Stimulated activated CD8-positive, alpha-beta memory T cell treated with anti-CD3 and anti-CD28 coated beads, Interleukin-12 subunit alpha, Interleukin-12 subunit beta, amount 100 ng/mL, for 4 hours (primary cell): ENCODE measurements at places on chromosomes 2 and 18.

- no peak for DNase-seq
Measured at GRCh38 chr2:229851870-229852269, 69.9 kb downstream of the TRIP12 start.

GRCh38 chr2:238925816-238926521 is 78.1 kb downstream of the TWIST2 start:
- DNase-seq, result no peak

DNA sequence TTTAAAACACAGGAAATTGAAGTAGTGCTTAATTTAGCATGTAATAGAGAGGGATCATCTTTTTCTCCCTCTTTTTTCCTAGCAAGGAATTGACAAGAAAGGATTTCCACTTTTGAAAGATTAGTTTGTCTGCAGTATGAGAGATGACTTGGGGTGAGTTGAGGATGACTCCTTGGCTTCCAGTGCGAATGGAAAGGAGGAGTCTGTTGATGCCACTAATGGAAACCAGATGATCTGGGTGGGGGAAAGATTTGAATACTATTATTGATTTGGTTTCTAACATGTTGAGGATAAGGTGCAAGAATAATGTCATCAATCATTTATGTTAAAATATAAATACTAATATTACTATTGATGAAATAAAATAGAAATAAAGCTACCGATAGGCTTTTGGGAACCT is 205.4 kb downstream of the PPP1R1C start:
- no peak for DNase-seq

DNA sequence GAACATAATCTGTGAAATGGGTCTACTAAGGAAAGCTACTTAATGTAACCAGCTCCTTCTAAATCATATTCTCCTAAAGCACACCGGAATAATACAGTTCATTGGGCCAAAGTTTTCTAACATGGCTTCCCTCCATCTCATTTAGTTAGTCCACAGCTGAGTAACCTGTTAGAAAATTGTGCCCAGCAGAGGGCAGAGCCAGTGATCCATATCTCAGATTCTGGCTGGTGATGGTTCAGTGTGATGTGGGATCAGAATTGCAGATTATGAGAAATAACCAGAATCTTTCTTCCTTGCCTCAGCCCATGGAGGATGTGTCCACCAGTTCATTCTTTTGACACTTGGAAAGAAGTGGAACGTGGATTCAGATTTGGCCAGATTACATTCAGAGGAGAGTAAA is 9.4 kb upstream of the CTLA4 start:
- no peak for DNase-seq

- DNase-seq, result no peak
Measured at GRCh38 chr2:233513953-233514655, 52.5 kb downstream of the USP40 start.

GRCh38 chr2:45445037-45445436 is 166.0 kb downstream of the SRBD1 start:
- DNase-seq, result no peak

DNA sequence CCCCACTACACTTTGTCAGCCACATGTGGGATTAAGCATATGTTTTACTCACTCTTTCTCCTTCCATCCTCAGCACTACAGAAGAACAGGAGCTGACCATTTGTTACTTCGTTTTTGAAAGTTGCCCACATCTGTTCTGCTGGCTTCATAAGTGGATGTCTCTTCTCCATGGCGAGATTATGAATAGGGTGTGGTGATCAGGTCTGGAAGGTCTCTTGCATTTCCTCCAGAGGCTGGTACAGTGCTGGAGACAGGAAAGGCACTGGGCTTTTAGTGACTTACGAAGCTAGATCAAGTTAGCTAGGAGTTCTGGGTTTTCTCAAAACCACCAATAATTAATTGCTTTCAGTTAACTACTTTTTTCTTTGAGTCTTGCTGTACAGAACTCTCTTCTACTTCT is 136.5 kb downstream of the AQP4 start:
- no peak for DNase-seq

GRCh38 chr2:82055846-82056245 is 1751.3 kb upstream of the LRRTM1 start:
- DNase-seq, result no peak

- no peak for DNase-seq
Measured at GRCh38 chr2:150052457-150052856, 435.0 kb downstream of the RND3 start.

GRCh38 chr2:239791526-239792404 is 233.4 kb downstream of the NDUFA10 start:
- no peak for DNase-seq
